T-helper 1 cell (primary cell): ENCODE measurements at places on chromosomes 7 and 10.

DNA sequence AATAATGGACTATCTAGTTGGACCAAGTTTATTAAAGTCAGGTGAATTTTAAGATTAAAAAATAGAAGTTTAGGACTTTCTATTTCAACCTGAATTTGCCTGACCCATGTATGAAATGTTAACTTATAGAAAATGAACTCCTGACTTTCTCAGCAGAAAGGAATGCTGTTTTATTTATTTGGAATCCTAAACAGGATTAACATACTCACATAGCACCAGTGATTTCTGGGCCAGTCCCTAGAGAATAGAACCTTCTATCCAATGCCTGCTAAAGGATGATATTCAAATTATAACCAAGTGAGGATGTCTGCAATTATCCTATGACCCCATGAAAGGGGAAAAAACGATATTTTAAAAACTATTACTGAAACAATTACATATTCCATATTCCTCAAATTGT lies 148.8 kb downstream of the CHRM2 start:
- no peak for DNase-seq

DNA sequence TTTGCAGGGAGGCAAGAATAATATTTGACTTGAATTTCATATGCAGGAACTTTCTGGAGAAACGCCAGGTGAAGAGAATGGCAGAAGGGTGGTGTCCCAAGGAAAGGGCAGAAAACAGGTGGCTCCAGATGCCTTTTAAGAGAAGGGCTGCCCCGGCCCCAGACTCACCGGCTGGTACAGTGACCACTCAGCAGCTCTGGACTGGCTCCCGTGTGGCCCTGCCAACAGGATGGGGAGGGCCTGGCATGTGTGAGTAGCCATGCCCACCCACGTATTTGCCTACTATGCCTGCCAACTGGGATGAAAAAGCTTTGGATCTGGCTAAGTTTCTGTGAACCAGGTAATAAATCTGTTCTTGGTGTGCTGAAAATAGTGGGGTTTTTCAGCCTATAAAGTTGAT lies 159.5 kb downstream of the PRKAG2 start:
- DNase-seq: no peak

DNA sequence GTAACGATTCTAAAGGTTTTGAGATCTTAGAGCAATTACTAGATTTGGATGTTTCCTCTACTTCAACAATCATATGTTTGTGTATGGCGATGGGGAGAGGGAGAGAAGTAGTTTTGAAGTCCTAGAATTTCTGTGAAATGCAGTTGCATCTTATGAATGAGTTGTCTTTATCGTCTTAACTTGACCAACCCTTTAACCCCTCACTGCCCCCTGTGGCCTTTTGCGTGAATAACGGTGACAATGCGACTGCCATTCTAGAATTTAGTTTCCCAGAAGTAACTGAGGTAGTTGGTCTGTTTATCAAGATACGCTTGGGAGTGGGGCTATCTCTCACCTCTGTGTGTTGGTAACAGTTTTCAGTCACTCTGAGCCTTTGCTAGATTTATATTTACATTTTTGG lies 204.6 kb downstream of the HDAC9 start:
- no peak for DNase-seq

DNA sequence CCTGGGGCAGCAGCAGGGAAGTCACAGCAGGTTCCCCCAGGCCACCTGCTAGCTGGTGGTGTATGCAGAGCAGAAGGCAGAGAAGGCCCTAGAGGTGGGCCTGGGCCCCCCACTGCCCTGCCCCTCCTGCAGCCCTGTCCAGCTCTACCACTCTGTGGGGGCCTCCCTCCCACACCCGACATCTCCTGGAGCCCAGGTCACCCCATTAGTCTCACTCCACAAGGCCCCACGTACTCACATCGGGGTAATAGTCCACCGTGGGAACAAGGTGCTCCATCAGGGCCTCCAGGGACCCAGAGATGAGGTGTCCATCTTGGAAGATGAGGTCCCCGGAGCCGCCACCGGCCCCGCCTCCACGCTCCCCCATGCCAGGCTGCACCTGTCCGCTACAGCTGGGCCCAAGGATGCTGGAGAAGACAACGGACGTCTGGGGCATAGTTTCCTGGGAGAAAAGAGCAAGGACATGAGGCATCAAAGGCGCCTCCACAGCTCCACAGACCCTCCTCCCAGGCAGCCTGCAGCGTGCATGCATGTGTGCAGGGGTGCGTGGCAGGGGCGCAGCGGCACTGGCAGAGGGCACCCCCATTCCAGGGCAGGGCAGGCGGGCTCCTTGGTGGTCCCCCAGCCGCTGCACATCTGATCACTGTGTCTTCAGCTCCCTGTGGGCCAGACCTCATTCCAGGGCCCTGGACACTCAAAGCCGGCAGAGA lies 61.0 kb downstream of the RASGEF1A start:
- no peak for DNase-seq

- DNase-seq: no peak
These were observed 45.1 kb downstream of the ZNF248 start for GRCh38 chr10:37812290-37812689.

DNA sequence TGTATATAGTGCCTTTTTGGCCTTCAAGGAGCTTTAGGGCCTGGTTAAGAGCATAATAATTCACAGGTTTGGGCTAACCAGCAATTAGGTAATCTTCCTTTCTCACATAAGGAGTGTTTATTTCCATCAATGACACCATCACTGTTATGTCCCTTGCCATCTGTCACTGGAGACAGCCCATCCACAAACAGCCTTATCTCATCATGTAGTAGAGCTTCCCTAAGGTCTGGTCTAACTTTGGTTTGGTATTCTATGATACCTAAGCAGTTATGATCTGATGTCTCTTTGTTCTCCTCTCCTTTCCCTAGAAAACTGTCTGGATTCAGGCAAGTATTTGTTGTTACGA lies 26.4 kb downstream of the MAPK8 start:
- DNase-seq: no peak

GRCh38 chr10:24249829-24250415 lies 41.0 kb downstream of the KIAA1217 start:
- DNase-seq: no peak

DNA sequence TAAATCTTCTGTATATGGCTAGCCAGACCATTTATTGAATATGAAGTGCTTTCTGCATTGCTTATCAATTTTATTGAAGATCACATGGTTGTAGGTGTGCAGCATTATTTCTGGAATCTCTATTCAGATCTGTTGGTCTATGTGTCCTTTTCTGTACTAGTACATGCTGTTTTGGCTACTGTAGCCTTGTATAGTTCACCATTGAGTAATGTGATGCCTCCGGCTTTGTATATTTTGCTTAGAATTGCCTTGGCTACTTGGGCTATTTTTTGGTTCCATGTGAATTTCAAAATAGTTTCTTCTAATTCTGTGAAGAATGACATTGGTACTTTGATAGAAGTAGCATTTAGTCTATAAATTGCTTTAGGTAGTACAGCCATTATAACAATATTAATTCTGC lies 1187.2 kb downstream of the XPNPEP1 start:
- DNase-seq: no peak

- no peak for DNase-seq
These were observed 107.3 kb upstream of the NANOS1 start for GRCh38 chr10:118922226-118922625.

DNA sequence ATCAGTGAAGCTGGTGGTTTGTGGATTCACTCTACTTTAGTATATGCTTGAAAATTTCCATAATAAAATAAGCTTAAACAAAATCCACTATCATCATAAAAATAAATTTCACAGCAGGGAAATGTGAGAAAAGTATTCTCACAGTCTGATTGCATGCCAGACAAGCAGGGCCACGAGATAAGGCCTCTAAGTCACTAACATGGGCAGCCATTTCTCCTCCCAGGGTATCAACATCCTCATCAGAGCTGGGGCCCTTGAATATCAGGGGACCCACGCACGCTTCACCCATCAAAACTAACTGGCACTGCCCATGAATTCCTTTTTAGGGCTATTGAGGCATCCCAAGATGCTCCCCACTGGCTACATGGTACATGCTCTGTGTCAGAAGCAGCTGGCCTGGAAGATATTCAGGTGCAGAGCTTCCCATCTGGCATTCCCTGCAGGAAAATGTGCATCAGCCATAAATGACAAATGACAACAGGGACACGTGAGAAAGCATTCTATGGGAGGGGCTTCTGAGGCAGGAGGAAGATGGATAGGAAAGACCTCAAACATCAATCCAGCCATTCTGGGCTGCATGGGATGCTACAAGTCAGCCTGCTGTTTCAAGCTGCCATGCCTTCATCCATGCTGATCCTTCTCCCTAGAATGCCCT lies 17.4 kb downstream of the CCDC6 start:
- no peak for DNase-seq

- DNase-seq: no peak
These were observed 206.8 kb upstream of the LYZL1 start for GRCh38 chr10:29081951-29082685.

DNA sequence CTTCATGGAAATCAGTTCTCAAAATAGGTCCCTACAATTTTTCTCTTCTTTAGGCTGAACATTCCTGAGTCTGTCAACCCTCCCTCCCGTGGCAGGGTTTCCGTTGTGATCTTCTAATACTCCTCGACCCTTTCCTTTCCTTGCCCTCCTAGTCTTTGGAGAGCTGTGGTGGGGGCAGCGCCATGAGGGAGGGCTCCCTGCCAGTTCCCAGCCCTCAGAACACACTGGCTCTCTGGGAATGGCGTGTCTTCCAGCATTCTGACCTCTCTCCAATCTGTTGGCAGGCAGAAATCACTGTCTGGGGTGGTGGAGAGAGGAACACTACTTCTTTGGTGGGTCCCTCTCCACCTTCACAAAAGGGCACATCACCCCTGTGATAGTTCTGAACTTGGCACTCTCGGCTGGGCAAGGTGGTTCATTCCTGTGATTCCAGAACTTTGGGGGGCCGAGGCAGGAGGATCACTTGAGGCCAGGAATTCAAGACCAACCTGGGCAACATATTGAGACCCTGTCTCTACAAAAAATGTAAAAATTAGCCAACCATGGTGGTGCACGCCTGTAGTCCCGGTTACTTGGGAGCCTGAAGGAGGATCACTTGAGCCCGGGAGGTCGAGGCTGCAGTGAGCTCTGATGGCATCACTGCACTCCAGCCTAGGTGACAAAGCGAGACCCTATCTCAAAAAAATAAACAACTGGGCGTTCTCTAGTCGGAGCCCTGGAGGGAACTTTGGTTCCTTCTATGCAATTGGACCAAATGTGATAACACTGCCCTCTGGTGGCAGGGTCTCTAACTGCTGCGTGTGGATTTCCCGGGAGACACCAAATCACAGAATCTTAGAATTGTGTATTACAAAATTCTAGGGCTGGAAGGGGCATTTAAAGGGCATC lies 13.1 kb upstream of the ARPC1A start:
- DNase-seq: peak; percentile 69

GRCh38 chr7:89621925-89622641 lies 532.2 kb upstream of the STEAP1 start:
- no peak for DNase-seq

DNA sequence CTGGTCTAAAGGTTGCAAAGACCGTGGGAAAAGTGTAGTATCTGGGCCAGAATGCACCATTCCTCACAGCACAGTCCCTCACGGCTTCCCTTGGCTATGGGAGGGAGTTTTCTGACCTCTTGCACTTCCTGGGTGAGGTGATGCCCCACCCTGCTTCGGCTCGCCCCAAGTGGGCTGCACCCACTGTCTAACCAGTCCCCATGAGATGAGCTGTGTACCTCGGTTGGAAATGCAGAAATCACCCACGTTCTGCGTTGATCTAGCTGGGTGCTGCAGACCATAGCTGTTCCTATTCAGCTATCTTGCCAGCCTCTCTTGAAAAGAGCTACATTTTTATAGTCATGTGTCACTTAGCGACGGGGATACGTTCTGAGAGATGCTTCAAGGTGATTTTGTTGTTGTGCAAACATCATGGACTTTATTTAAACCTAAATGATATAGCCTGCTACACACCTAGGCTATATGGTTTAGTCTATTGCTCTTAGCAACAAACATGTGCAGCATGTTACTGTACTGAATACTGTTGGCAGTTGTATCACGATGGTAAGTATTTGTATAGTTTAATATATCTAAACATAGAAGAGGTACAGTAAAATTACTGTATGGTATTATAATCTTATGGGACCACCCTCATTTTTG lies 120.0 kb downstream of the PPP1R9A start:
- no peak for DNase-seq

DNA sequence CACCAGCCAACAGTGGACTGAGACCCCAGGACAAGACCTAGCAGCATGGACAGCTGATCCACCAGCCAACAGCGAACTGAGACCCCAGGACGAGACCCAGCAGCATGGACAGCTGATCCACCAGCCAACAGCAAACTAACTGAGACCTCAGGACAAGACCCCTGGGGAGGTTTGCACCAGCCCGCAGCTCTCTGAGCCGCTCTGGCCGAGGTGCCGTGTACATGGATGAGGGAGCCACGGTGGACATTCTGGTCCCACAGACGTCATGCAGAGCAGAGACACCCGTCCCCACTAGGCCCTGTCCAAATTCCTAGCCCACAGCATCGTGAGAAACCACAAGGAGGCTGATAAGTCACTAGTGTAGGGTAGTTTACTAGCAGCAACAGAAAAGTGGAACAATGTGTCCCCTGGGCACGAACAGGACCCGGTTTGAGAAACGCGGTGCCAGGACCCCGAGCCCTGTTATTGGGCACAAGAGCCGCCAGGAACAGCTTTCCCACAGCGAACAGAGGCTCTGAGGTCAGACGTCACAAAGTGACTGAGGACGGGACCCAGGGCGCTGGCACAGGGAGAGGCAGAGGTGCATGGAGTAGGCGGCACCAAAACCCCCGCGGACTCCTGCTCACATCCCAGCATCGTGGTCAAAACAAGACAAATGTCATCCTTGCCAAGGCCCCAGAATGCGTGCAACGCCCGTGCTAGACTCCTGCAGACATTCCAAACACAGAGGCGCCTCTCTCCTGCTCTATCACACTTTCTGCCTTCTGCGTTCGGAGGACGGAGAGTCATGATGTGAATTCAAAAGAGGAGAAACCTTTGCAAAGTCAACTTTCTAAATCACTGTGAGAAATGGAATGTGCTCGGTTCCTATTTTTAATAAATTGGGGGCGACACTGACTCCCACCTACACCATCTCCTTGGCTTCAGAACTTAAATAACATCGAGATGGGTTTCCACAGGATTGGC lies 8.1 kb downstream of the STK32C start:
- no peak for DNase-seq

DNA sequence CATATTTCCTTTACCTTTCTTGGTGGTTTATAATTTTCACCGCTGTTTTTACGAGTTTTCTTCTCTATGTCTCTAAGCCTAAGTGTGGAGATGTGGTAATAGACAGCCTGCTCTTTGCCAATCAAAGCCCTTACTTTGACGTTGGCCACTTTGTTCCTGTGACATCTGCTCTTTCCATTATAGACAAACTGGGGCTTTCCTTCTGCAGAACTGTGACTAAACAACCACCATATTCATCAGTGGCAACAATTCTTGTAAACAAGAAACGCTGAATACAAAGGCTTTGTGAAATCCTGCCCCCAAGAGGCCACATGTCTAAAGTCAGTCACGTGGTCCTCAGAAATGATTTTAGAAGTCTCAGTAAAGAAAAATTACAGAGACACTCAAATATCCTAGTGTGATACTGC lies 59.6 kb upstream of the CAPZA2 start:
- no peak for DNase-seq

DNA sequence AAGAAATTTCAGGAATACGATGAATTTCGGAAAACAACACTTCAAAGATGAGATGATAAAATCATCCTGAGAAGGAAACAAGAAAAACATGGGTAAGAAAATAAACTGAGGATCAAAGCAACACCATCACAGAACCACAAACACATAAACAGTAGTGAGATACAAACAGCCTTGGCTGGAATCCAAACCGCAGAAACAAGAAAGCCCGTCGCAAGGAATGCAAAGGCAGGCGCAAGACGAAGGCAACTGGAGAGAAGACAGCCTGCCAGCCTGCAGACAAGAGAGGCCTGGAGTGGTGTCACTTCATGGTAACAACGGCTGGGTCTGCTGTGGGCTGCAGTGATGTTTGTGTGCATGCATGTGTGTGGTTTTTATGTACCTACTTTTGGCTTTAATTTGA lies 61.8 kb upstream of the DRGX start:
- DNase-seq: no peak
